Activated T-cell treated with anti-CD3 and anti-CD28 coated beads for 4 hours (primary cell): ENCODE measurements at places on chromosomes 5 and 9.

GRCh38 chr5:134437340-134437846 is 25.7 kb upstream of the CDKN2AIPNL start:
- DNase-seq: no peak

DNA sequence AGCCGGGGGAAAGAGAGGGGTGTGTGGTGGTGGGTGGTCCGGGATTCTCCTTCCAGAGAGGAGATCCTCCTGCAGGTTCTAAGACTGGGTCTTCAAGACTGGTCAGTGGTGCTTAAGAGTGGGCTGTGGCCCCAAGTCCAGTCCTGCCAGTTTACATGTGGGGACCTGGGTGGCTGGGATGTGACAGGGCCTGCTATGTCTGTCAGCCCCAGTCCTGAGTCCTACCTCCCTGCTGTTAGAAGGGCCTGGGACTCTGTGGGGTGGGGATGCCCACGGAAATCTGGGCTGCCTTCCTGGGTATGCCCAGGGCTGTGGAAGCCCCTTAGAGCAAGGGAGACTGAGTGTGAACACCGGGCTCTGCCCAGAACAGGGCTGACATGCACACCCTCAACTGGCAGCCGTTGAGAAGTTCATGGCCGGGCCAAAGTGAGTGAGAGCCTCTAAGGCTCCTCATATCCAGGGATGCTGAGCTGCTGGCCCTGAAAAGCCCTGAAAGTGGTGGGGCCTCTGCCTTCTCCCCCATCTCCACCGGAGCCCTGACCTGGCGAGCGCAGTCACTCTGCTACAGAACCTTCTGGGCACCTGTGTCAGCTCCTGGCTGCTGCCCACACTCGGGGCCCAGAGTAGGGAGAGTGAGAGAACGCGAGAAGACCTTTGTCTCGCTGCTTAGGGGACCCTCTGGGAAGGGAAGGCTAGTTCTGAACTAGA is 1.7 kb downstream of the PHF2 start:
- no peak for DNase-seq

GRCh38 chr9:28956116-28956880 is 1383.0 kb upstream of the C9orf72 start:
- no peak for DNase-seq

DNA sequence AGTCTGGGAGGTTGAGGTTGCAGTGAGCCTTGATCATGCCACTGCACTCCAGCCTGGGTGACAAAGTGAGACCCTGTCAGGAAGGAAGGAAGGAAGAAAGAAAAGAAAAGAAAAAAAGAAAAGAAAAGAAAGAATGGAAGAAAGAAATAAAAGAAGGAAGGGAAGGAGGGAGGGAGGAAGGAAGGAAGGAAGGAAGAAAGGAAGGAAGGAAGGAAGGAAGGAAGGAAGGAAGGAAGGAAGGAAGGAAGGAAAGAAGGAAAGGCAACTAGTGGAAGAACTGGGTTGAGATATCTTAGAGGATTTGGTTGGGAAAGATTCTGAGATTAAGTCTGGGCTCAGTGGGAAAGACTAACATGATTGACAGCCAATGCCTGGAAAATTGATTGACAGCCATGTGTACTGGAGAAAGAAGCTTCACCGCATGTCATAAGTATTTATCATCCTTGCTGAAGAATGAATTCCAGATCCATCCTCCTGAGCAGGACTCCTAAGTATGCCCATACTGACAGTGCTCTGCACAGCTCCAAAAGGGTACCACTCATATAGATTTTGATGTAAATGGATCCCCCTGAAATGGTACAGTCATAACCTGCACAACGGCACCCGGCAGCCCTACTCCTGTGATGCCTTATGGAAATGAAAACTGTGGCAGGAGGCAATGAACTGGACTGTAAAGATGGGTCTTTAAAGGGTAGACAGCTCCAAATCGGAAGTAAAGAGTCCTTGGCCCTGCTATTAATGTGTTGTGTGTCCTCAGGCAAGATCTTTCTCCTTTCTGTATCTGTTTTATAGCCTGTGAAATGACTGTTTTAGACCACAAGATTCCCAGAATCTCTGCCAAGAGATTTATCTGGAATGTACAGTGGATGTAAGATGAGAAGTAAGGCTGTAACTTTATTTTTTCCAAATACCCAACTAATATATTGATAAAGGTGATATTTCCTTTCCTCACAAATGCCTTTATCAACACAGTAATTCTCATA is 16.9 kb upstream of the ADRA1B start:
- DNase-seq: no peak

GRCh38 chr5:83988293-83988685 is 267.6 kb upstream of the HAPLN1 start:
- DNase-seq: no peak

DNA sequence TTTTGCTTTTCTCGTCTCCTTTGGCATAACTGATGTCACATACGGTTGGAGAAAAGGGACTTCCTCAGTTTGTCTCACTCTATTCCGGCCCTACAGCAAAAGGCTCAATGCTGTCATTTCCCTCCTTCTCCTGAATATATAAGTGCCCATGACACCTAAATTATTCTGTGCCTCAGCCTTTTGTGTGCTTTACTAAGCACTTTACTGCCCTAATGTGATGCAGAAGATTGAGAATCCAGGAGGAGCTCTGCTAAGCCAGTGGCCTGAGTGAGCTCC is 7.6 kb downstream of the CD180 start:
- no peak for DNase-seq

DNA sequence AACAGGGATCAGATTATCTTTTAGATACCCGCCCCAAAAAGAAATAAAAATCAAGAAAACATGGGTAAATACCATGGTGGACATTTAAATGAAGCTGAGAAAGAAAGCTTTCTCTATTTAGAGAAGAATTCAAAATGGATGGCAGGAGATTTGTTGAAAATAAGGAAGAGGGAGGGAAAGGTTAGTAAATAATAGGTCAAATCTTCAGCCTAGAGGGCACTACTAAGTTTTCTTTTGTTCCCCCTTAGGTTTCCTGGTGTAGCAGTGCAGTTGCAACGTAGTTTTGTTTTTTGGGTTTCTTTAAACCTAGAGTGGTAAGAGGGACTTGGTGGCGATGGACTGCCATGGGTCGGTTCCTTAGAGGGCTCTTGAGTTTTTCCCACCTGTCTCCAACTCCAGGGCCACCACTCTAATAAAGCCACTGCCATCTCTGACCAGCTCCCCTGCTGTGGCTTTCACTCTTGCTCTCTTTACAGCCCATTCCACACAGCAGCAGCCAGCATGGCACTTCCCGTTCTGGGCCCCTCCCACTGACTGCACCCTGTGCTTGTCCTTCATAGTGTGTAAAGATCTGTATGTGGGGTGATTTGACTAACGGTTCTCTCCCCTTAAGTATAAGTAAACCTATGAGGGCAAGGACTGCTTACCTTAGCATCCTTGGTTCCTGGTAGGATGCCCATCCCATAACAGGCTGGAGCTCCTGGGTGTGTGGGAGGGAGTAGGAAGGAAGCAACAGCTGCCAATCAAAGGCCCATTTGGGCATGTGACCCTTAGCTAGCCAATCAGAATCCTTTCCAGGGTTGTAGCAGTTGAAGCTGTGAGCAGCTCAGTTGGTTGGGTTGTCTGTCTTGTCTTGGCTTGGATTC is 118.3 kb downstream of the SLC1A3 start:
- no peak for DNase-seq

DNA sequence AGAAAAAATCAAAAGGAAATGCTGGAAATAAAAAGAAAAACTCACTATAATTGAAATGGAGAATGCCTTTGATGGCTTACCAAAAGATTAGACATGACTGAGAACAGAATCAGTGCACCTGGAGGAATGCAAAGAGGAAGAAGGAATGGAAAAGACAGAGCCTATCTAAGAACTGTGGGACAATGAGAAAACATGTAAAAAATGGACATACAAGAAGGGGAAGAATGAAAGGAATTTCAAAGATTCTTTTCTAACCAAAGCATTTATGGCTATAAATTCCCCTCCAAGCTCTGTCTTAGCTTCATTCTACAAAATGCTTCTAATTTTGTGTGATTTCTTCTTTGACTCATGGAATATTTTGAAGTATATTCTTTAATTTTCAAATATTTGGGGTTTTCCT is 47.5 kb upstream of the CLK4 start:
- DNase-seq: no peak

GRCh38 chr5:6592601-6593000 is 40.2 kb downstream of the NSUN2 start:
- DNase-seq: no peak

DNA sequence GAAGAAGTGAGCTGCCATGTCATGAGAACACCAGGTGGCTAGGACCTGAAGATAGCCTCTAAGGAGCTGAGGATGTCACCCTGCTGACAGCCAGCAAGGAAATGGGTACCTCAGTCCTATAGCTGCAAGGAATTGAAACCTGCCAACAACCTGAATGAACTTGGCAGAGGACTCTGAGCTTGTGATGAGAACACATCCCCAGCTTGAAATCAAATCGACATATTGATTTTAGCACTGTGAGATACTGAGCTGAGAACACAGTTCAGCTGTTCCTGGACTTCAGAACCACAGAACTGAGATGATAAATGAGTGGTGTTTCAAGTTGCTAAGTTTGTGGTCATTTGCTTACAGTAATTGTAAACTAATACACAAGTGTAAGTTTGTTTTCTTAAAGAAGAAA is 5.5 kb upstream of the RASEF start:
- no peak for DNase-seq

GRCh38 chr5:115372146-115372545 is 75.7 kb upstream of the CCDC112 start:
- no peak for DNase-seq

DNA sequence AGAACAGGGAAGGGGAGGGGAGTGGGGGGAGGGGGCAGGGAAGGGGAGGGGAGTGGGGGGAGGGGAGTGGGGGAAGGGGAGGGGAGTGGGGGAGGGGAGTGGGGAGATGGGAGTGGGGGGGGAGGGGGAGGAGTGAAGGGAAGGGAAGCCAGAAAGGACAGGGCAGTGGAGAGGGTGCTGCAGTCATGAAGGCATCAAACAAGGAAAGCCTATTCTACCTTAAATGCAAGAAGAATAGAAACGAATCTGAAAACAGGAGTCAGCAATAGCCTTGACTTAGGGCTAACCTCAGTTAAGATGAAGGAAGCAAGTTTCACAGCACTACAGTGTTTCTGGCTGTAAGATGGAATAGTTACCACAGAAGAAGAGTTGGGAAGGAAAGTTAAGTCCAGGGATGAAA is 59.5 kb downstream of the CAMSAP1 start:
- DNase-seq: no peak

DNA sequence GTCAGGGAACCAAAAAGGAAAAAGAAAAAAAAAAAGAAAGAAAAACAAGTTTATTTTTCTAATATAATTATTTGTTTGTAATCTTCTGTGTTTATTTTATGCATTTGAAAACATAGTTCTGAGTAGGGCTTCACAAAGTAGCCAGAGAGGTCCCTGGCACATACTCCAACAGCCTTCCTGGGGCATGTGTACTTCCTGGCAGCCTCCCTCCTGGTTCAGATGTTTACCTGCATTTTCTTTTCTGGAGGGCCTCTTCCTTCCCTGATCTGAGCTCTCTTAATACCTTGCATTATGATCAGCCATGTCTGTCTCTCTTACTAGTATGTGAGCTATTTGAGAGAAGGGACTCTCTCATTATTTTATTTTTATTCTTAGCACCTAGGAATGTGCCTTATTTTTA is 361.8 kb downstream of the KDM4C start:
- DNase-seq: no peak

GRCh38 chr5:87526131-87526530 is 113.4 kb upstream of the CCNH start:
- no peak for DNase-seq

DNA sequence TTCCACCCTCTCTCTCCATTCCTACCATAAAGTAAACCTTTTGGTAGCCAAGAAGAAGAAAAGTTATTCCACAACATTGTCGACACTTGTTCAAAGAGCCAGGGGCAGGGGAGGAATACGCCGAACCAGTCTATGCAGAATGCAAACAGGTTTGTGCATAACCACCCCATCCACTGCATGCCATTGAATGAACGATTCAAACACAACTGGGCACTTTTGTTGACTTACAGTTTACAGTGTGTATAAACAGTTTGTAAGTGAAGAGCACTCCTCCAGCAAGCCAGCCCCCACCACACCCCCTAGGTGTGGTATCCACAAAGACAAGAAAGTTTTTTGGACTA is 6.8 kb upstream of the S1PR3 start:
- no peak for DNase-seq

DNA sequence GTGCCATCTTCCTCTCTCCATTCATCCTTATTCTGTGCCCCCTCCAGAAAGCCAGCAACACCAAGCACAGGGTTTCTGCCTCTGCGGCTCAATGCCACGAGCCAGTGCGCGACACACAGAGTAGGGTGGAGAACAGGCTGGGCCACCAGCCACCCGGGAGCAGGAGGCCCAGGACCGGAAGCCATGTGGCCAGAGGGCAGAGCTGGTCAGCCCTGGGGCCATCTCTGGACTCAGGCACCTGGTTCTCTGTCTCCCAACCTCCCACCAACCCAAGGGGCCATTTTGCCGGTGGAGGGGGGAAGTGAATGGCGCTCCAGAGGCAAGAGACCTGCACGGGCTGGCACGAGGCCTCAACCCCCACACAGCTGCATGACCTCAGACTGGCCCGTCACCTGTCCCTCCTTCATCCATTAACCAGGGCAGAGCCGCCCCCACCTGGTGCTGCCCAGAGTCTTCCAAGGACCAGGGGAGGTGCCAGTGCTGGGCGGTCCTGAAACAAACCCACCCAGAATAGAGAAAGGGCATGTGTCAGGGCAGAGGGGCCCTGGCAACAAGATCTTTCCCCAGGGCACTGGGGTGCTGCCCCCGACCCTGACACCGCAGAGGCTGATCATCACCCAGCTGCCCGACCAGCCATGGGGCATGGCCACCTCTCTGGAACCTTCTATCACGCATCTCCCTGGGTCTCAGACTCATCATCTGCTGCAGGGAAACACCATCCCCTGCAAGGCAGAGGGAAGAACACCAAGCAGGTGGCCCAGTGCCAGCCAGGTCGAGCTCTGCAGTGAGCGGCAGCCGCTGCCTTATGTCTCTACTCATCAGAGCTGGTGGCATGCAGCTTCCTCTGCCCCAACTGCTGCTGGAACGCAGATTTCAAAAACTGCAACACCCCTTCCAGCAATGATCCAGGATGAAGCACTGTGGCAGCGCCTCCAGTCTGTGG is 11.9 kb downstream of the VAV2 start:
- DNase-seq: no peak

DNA sequence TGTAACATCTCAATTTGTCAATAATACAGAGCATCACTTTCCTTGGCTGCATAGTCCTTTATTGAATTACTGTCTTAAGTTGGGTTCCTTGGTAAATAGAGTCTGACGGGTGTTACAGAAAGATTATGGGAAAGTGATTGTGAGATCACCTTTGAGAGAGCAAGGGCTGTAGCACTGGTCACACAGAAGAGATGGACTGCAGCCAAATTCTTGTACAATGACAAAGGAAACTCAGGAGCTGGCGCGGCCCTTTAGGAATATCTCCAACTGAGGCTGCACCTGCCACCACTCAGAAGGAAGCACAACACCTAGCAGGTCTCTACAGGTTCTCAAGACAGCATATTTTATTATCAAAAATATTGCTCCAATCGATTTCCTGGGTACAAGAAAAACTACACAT is 350.0 kb upstream of the ISL1 start:
- no peak for DNase-seq

GRCh38 chr5:82104872-82105271 is 133.0 kb downstream of the ATG10 start:
- DNase-seq: no peak
